ENCODE measurements at places on chromosomes 2 and 18. TPM values are rescaled to one million over a fixed set of nuclear protein-coding genes. Genes with fewer than 3 reads are reported as not detected.

The ANKMY1 gene
- 10.2 TPM for total RNA-seq

The HOXD4 gene
- total RNA-seq, result 1.8 TPM

The ANKRD30B gene
- total RNA-seq, result 0.51 TPM

The ATP9B gene
- 15.6 TPM for total RNA-seq

The UPP2 gene
- not detected for total RNA-seq

The CIDEA gene
- total RNA-seq, result not detected

The SLC9A4 gene
- 0.04 TPM for total RNA-seq

The POTEI gene
- not detected for total RNA-seq

The OSR1 gene
- 30.6 TPM for total RNA-seq

The TDRD15 gene
- not detected for total RNA-seq

The MC2R gene
- not detected for total RNA-seq

The PLEKHA3 gene
- total RNA-seq, result 16.7 TPM
